ENCODE measurements at places on chromosomes 11 and 22. TPM values are rescaled to one million over a fixed set of nuclear protein-coding genes. Genes with fewer than 3 reads are reported as not detected.

DNA sequence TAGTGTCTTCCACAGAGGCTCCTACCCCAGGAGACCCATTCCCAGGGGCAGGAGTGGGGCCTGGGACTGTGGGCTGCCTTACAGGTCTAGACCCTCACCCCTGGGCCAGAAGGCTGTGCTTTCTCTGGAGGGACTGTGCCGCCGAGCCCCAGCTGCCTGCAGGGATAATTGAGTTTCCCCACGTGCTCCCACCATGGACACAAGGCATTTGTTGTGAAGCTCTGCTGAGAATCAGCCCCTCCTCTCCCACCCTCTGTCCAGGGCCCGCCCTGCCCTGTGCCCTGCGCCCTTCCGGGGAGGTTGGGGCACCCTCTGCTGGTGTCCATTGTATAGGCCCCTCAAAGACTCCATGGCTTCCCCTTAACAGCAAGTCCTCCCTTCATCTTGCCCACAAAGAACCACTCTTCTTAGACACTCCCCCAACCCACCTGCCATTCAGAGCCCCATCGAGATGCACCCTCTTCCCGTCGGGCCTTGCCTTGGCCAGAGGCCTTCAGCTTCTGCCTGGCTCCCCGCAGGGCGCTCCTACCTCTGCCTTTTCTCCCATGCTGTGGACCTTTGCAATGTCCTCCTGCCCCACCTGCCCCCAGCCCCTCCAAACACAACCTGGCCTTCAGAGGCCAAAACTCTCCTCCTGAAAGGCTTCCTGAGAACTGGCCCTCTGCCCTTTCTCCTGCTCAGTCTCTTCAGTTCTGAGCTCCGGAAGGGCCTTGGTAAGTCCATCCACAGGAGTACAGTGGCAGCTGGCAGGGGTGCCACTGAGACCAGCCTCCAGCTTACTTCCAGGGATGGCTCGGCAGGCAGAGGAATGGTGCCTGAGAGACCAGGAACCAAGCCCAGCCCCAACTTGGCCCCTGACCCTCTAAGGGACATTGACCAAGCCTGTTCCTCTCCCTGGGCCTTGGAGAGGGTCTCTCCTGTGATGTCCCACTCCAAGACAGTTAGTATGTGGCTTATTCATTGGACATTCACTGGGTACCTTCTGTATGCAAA is 22.4 kb downstream of the DUSP8 start:
- no peak for DNase-seq
- H3K4me3 ChIP-seq: no peak overlapping the region
- H3K27me3 ChIP-seq: peaks cover 45% of the 10 kb centered on the region
- H3K27ac ChIP-seq: no peak overlapping the region
- peaks cover 2% of the 10 kb centered on the region for H3K4me1 ChIP-seq

GRCh38 chr11:76161261-76161961 is 44.9 kb downstream of the WNT11 start:
- H3K4me3 ChIP-seq: no peak overlapping the region
- peaks cover 4% of the 10 kb centered on the region for H3K27me3 ChIP-seq
- no peaks in the 10 kb centered on the region for H3K4me1 ChIP-seq

- H3K27ac ChIP-seq: no peak overlapping the region
- H3K4me1 ChIP-seq: peaks cover 3% of the 10 kb centered on the region
- no peak overlapping the region for H3K4me3 ChIP-seq
- DNase-seq: no peak
Observed at GRCh38 chr11:113477321-113477720, 2.1 kb upstream of the DRD2 start.

Gene MYEOV
- not detected for total RNA-seq

Gene P2RY6
- total RNA-seq: not detected

All from activated naive CD8-positive, alpha-beta T cell treated with anti-CD3 and anti-CD28 coated beads for 36 hours (primary cell).